ENCODE measurements at places on chromosomes 11 and 22.

DNA sequence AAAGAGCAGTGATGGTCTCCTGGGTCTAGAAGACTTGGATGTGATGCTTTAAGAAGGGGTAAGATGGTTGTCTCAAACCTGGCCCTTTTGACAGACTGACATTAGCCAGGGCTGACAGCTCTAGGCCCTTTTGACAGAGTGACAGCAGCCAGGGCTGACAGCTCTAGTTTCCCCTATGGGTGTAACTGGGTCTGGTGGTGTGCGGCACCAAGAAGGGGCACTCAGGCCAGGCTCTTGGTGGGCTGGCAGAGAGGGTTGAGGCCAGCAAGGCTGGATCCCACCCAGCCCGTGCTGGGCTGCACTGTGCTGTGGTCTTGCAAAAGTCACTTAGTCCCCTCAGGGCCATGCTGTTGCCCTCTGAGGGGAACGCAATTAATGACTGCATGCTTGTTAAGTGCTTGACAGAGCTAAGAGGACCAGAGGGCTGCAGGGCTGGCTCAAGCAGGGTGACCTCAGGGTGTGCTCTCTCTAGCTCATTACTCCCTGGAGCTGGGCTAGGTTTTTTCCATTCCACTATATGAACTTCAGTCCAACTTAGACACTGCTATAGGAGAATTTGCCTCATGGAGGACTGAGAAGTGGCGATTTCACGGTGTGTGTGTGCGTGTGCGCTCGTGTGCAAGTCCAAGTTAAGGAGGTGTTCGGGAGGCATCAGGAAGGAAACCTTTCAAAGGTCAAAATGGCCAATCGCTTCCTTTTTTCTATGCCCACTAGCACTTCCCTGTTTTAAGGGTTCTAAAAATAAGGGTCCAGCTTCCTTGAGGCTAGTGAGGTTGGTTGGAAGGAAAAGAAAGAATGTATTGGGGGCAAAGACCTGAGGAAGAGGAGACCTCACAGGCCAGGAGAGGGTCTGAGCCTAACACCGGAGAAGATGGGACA, 4.4 kb downstream of the UBASH3B start:
- DNase-seq = no peak

GRCh38 chr11:70314730-70315129, 44.2 kb downstream of the PPFIA1 start:
- DNase-seq = no peak

DNA sequence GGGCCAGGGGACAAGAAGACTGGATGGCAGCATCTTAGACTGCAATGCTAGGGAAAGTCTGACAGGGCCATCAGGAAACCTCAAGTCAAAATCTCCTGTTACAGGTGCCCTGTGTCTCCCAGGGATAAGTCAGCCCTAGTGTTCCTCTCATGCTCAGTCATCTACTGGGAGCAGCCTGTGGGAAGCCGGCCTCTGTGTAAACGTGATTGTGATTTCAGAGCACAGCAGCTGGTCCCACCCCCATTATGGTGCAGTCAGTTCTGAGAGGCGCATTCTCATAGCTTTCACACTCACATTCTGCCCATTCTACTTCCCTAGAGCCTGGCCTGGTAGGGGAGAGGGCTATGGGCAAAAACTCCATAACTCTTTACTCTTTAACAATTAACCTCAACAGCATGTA, 7.2 kb upstream of the SLN start:
- no peak for DNase-seq

DNA sequence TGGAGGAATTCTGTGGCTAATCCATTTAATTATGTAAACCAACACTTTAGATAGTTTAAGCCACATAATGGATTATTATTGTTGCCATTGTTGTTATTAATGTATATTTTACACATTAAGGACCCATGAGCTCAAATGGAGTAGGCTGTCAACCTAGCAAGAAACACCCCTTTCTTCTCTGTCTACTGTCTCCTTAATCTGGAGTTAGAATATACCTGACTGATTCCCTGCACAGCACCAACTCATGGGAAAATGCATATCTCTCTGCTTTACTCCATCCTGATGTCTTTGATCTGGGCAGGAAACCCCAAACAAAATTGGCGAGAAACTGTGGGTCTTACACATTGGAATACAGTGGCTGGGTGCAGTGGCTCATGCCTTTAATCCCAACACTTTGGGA, 24.0 kb upstream of the ME3 start:
- DNase-seq = no peak

GRCh38 chr11:77101043-77101537, 1.6 kb upstream of the OMP start:
- no peak for DNase-seq

DNA sequence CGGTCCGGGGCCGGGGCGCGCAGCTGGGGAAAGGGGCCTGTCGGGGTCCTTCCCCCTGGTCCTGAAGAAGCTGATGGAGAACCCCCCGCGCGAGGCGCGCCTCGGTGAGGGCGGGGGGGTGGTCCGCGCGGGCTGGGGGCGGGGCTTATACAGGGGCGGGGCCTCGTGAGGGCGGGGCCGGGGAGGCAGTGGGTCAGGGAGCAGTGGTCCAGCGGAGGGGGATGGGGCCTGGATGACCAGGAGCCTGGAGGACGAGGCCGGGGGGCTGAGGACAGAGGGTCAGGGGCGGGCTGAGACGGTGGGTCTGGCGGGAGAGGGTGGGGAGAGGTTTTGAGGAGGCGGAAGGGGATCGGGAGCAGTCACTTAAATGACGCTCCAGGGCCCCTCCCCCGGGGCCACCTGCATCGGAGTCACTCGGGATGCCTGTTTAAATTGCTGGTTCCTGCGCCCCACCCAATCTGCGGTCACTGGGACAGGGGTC, 396 bp downstream of the TEF start:
- DNase-seq = peak; percentile 42

- DNase-seq = no peak
Measured at GRCh38 chr22:49026494-49027367, 800.9 kb downstream of the BRD1 start.

GRCh38 chr11:99505316-99505715, 484.6 kb downstream of the CNTN5 start:
- DNase-seq = no peak

- no peak for DNase-seq
Measured at GRCh38 chr11:63511048-63511748, 5.3 kb downstream of the LGALS12 start.

- no peak for DNase-seq
Measured at GRCh38 chr11:104000798-104001197, 35.6 kb upstream of the DDI1 start.

GRCh38 chr11:127651175-127651887, 650.8 kb upstream of the KIRREL3 start:
- DNase-seq = no peak

- DNase-seq = no peak
Measured at GRCh38 chr22:38238519-38239071, 34.2 kb downstream of the TMEM184B start.

GRCh38 chr11:122162095-122162494, 46.1 kb upstream of the BLID start:
- DNase-seq = no peak

- DNase-seq = no peak
Measured at GRCh38 chr11:74465291-74465708, 2.0 kb downstream of the KCNE3 start.

- no peak for DNase-seq
Measured at GRCh38 chr11:64226507-64227051, 505 bp downstream of the NUDT22 start.

Measured in stimulated activated CD4-positive, alpha-beta T cell treated with anti-CD3 and anti-CD28 coated beads, Interleukin-2, amount 100 ng/mL, for 4 hours (primary cell).